ENCODE measurements at places on chromosomes 2 and 18. TPM values are rescaled to one million over a fixed set of nuclear protein-coding genes. Genes with fewer than 3 reads are reported as not detected.

DNA sequence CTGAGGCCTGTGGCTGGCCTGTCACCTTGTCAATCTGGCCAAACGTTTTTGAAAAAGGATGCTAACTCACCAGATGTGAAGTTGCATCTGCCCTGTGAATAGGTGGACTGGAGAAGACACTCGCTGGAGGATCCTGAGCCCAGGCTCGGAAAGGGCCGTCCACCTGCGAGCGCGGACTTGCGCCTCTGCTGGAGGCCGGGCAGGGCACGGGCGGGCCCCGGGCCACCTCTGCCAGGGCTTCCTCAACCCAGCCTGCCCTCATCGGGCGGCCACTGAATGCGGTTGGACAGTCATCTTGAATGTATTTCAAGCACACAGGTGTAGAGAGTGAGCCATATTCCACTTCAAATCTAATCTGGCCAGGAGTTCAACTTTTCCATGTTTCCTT, 83.9 kb downstream of the FAM210A start:
- DNase-seq: no peak

The SPR gene
- polyA plus RNA-seq: 3.6 TPM

GRCh38 chr2:134537702-134538101, 181.1 kb downstream of the TMEM163 start:
- no peak for DNase-seq

The SMYD1 gene
- polyA plus RNA-seq: 377 TPM

- no peak for DNase-seq
Measured at GRCh38 chr2:37561615-37562569, 109.5 kb downstream of the CDC42EP3 start.

- DNase-seq: no peak
Measured at GRCh38 chr2:43790147-43790546, 16.3 kb downstream of the DYNC2LI1 start.

- DNase-seq: no peak
Measured at GRCh38 chr2:137493261-137493660, 471.0 kb upstream of the HNMT start.

DNA sequence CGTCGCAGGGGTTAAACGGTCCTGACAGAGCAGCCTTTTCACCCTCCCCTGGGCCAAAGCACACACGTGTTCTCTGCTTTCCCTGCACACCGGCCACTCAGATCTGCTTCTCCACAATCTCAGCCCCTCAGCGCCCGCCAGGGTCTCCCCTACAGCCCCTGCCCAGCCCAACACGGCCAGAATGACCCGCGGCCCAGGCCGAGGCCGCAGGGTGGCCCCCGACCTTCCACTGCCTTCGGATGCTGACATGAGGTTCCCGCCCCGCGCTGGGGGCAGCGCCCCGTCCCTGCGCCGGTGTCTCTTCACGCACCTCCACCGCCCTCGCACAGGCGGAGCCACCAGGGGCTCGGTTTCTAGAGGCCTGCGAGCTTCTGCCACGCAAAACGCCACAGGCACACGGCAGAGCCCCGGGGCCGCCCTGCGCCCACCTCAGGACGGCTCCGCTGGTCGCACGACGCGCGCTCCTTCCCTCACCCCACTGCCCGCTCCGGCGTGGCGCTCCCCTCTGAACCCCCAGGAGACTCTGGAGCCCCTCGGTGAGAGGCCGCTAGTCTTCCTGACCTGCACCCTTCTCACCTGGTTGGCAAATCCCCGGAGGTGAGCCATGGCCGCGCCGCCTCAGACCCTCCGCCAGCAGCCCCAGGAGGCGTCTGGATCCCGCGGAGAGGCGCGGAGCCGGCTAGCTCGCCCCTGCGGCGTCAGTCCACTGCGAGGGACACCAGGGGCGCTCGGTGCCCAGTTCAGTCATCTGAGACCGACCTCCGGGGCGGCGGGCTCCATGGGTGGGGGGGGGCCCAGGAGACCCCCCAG, 749 bp downstream of the STK25 start:
- DNase-seq: peak; percentile 23

The PRKRA gene
- not detected for polyA plus RNA-seq

The CCDC141 gene
- 20.9 TPM for polyA plus RNA-seq

DNA sequence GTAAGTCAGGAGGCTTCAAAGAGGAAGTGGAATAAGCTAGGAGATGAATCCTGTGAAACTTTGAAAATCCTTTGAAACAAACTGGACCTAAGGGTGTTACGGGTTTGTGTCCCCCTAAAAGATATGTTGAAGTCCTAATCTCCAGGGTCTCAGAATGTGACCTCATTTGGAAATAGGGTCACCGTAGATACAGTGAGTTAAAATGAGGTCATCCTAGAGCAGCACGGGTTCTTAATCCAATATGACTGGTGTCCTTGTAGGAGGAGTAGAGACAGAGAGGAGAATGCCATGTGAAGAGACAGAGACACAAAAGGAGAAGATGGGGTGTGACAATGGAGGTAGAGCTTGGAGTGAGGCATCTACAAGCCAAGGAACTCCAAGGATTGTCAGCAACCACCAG, 26.9 kb upstream of the NEB start:
- DNase-seq: no peak

DNA sequence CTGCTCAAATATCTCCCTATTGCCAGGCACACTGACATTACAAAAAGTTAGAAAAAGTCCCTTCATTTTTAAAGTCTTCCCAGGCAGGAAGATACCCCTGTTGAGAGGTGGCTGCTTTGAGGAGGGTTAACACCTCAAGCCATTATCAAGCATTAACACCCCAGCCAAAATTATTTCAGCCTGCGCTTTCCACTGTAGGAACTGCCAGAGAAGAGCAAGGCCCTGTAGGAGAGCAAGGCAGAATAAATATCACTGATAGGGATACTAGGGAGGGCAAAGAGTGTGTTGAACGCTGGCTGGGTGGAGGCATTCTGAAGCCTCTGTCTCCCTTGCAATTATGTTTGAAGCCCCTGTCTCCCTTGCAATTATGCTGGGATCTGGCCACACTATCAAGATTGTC, 1020.7 kb upstream of the CELF4 start:
- DNase-seq: no peak

The DOCK10 gene
- 21.6 TPM for polyA plus RNA-seq

The VWA3B gene
- polyA plus RNA-seq: 1.3 TPM

- DNase-seq: no peak
Measured at GRCh38 chr2:68764041-68764805, 29.6 kb downstream of the ARHGAP25 start.

- DNase-seq: no peak
Measured at GRCh38 chr2:88564402-88564801, 62.9 kb downstream of the EIF2AK3 start.

Measured in muscle of arm (tissue), 14 donors.